ENCODE measurements at places on chromosomes 1 and 21.

GRCh38 chr1:244653439-244654107, 647 bp downstream of the DESI2 start:
- peak; percentile 30 for DNase-seq

GRCh38 chr1:55987491-55988249, 591.7 kb downstream of the PLPP3 start:
- no peak for DNase-seq

GRCh38 chr1:230773396-230774033, 26.3 kb downstream of the CAPN9 start:
- DNase-seq, result no peak

GRCh38 chr1:208565756-208566440, 321.7 kb upstream of the PLXNA2 start:
- peak; percentile 73 for DNase-seq

GRCh38 chr1:119004781-119005180, 16.6 kb upstream of the TBX15 start:
- no peak for DNase-seq

DNA sequence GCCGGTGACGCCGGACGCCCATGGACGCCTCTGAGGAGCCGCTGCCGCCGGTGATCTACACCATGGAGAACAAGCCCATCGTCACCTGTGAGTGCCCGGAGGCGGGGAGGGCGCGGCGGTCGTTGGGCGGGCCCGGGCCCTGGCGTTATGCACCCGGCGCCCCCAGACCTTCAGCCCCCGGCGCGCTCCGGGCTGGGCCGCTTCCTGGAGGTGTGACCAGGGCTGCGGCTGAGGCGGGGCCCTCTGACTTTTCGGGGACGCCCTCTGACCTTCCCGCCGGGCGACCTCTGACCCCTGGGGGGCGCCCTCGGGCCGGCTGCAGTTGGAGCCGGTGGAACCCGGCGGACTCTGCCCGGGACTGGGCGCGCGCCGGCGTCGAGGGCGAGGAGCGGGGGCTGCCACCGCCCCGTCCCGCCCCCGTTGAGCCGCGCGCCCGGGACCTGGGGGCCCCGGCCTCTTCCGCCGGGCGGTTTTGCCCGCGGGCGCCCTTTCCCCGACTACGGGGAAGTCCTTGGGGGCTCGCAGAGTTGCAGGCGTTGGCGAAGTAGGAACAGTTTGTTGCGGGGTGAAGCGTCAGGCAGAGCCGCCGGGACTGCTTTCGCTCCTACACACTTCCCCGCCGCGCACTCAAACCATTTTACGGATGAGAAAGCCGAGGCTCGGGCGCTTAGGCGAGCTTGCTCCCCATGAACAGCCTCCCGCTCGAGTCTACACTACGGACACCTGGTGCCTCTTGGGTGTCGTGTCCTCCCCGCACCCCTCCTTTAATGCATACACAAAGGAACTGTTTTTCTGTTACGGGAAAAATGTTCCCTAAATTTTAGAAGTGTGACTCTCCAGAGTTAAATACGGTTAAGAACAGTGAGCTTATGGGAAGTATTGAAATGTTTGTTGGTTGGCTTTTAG, 618 bp downstream of the TRAPPC10 start:
- DNase-seq, result peak; percentile 39

GRCh38 chr1:243991650-243992049, 59.4 kb upstream of the ZBTB18 start:
- no peak for DNase-seq

DNA sequence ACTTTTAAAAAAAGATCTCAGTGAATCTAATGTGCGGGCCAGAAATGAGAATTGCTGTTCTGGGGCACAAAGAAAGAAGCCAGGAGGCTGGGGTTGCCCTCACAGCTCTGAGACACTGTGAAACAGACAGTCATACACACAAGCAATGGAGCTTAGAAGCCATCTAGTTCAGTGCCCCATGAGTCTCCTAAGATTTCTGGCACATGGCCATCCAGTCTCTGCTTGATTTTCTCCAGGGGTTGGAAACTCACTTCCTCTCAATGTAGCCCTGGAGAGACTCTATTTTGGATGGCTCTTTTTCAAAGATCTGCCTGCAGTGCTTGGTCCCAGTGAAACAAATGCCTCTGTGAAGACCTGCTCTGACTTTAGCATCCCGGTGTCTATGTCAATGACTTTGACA, 38.6 kb downstream of the KCNN3 start:
- peak; percentile 11 for DNase-seq

DNA sequence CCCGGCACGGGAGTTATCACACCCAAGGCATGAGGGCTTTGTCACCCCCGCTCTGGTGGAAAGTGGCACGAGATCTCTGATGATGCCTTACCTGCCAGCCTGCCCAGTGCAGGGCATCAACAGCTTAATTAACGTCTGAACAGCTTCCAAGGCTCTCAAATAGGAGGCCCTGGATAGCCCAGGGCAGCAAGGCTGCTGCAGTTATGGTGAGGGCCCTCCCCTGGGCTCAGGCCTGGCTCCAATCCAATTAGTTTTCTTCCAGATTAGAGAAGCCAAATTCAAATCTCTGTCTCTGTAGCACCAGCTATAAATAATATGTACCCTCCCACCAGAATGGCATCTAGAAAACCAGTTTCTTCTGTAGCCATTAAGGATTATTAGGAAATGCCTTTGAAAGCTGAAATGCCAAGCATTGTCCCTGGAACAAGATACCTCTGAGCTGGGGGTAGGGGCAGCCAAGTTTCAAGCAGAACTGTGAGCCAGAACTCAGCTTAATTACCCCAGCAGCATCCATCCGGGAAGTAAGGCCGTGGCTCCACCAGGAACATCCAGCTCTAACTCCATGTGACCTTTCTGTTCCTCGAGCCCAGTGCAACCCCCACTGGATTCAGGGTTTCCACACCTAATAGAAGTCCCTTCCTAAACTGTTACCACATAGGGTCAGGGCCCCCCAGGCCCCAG, 12.5 kb downstream of the QSOX1 start:
- DNase-seq, result no peak

DNA sequence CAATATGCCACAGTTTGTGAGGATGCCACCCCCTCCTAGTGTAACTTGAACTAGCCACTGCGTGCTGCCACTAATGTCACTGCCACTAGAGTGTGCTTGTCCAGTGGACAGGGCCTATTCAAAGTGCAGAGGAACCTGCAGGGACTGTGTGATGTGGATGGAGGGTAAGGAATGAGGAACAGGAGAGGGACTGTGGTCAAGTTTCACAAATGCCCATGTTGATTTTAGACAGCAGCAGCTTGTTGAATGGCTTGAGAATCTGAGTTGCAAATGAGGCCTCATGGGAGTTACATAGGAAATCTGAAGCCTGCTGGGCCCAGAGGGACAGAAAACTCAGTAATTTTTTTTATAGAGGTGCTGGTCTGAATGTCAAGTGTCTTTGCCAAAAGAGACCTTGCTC, 112.3 kb downstream of the HHAT start:
- peak; percentile 64 for DNase-seq

- peak; percentile 81 for DNase-seq
These were observed 10.3 kb upstream of the LMNA start for GRCh38 chr1:156104065-156104810.

Data from kidney tubule cell (primary cell).